ENCODE measurements at places on chromosomes 7 and 10. TPM values are rescaled to one million over a fixed set of nuclear protein-coding genes. Genes with fewer than 3 reads are reported as not detected.

The SFTPA1 gene
- total RNA-seq: not detected

The ZMIZ2 gene
- 16.7 TPM for total RNA-seq

The TCAF2 gene
- total RNA-seq: 27.3 TPM

The CHST3 gene
- under 0.01 TPM for total RNA-seq

The STEAP2 gene
- 0.10 TPM for total RNA-seq

The MINDY4 gene
- 0.21 TPM for total RNA-seq

The ERVW-1 gene
- total RNA-seq: not detected

The KLF14 gene
- total RNA-seq: under 0.01 TPM

The LBX1 gene
- total RNA-seq: not detected

The DYNC1I1 gene
- total RNA-seq: 0.10 TPM

The SPAM1 gene
- not detected for total RNA-seq

The C7orf33 gene
- total RNA-seq: not detected

The JCAD gene
- total RNA-seq: 0.10 TPM

The ADCYAP1R1 gene
- total RNA-seq: under 0.01 TPM

The TMEM229A gene
- not detected for total RNA-seq

The LMOD2 gene
- not detected for total RNA-seq

The ZNF33A gene
- total RNA-seq: 39.0 TPM

The MBL2 gene
- not detected for total RNA-seq

The CAMK2G gene
- 25.9 TPM for total RNA-seq

The CC2D2B gene
- 1.2 TPM for total RNA-seq

The CLDN4 gene
- total RNA-seq: 0.10 TPM

The TMEM273 gene
- total RNA-seq: 3.5 TPM

The TMEM196 gene
- total RNA-seq: not detected

The THSD7A gene
- total RNA-seq: 0.10 TPM

The GRID1 gene
- total RNA-seq: not detected

The MRLN gene
- not detected for total RNA-seq

The C10orf90 gene
- total RNA-seq: not detected

The SPDYE8 gene
- total RNA-seq: not detected

The IFIT3 gene
- 30.7 TPM for total RNA-seq

The ADRA2A gene
- total RNA-seq: 0.21 TPM

The CPN1 gene
- total RNA-seq: not detected

The SUN3 gene
- total RNA-seq: 0.10 TPM

The ANKRD61 gene
- total RNA-seq: not detected

The PDZD8 gene
- total RNA-seq: 53.1 TPM

The ADRB1 gene
- total RNA-seq: 2.4 TPM

The OPN1SW gene
- total RNA-seq: not detected

The TAS2R3 gene
- 0.73 TPM for total RNA-seq

Data from mononuclear cell (primary cell).